ENCODE measurements at places on chromosomes 3 and 15.

DNA sequence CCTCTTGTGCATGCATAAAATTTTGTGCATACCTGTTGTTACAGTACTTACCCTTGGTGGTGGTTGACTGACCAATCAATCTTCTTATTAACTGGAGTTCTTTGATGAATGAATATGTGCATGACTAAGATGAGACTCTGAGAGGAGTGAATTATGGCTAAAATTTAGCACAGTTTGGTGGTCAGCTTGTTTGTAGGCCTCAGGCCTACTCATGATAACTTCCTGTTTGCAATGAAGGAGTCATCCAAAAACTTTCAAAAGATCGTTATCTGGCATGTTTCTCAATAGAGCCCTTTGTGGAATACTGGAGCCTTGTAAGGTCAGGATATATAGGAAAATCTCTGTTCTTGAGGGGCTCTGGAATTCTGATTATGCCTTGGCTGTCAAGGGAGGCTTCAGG is 66.5 kb downstream of the LEKR1 start:
- no peak for DNase-seq

GRCh38 chr15:29787767-29788166 is 34.5 kb downstream of the TJP1 start:
- DNase-seq: no peak

GRCh38 chr3:63910001-63910400 is 2.2 kb downstream of the SCAANT1 start:
- DNase-seq: no peak

GRCh38 chr3:24736701-24737100 is 242.1 kb upstream of the THRB start:
- no peak for DNase-seq

DNA sequence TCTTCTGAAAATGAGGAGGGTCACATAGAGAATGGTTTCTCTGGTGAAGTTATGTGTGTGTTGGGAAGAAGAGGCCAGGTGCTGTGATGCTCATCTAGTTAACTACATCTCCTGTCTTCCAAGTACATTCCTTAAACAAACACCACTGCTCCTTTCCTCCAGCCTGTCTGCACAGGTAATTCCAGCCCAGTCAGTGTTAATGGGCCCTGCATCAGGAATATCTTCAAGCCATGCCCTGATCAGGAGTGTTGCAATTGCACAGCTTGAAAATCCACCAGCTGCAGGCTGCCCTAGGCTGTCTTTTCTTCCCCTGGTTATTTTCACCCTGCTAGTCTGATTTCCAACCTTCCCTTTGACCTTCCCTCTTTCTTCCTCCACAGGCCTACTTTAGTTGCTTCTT is 41.9 kb upstream of the LMOD3 start:
- no peak for DNase-seq

DNA sequence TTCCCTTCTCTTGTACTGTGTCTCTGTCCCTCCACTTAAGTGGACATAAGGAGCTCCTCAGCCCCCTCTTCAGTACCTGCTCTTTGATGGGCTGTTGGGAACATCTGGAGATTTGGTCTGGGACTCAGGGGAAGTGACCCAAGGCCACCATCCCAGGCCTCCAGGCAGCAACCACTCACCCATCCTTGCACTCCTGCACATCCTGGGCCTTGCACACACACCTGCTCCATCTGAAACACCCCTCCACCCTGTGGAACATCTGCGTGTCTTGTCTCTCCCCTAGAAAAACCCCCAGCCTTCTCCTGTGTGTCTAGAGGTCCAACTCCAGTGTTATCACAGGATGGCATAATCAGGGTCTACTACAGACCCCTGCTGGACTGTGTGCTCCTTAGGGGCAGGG is 74.3 kb downstream of the ABTB1 start:
- no peak for DNase-seq

- no peak for DNase-seq
Measured at GRCh38 chr3:14397046-14397445, 5.4 kb upstream of the SLC6A6 start.

DNA sequence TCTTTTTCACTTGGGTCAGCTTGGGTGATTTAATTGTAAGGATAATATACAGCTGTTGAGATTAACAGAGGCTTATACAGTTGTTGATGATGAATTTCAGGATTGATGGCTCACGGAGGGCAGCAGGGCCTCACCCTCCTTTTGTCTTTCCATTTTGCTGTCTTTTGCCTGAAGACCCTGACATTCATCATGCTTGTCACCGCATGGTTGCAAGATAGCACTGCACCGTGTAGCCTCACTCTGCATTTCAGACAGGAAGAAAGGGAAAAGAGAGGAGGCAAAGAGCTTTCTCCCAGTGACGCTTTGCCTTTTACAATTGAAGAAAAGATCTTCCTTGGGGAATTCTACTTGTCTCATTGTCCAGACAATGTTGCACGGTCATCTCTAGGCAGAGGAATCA is 115.1 kb downstream of the TPRG1 start:
- DNase-seq: no peak

DNA sequence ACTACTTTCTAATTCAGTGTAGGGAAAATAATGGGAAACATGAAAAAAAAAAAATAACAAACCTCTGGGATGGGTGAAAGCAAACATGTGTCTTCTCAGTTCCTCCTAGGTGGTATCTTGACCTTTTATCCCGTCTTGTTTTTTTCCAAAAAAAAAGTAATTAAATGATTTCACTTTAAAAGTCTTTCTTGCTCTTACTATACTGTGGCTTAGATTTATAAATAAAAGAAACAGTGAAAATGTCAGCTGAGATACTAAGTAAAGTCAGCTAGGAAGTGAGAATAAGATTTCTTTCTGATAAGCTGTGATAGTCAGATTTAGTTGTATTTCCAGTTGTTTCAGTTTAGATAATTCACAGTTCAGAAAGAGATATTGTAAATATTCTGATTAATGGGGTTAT is 37.4 kb downstream of the BBX start:
- DNase-seq: no peak

GRCh38 chr15:44081026-44082013 is 113.8 kb downstream of the FRMD5 start:
- no peak for DNase-seq

DNA sequence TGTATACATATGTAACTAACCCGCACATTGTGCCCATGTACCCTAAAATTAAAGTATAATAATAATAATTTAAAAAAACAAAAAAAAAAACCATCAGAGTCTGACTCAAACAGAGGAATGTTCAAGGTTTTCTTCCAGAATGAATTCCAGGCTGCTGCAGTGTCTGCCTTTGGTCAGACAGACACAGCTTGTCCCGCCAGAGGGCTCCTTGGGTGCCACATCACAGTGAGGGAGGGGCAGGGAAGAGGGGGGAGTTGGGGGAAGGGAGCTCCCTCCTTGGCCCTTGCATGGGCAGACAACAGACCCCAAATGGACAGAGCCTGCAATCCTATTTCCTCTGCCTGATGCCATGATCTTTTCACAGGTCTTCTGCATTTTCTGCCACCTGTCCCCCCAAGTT is 36.5 kb downstream of the ITGB5 start:
- no peak for DNase-seq

GRCh38 chr3:120302361-120302760 is 17.3 kb upstream of the GPR156 start:
- DNase-seq: no peak

GRCh38 chr3:132650153-132650552 is 9.5 kb downstream of the ACAD11 start:
- DNase-seq: no peak

GRCh38 chr3:37197810-37198371 is 23.5 kb upstream of the LRRFIP2 start:
- DNase-seq: no peak

- no peak for DNase-seq
Measured at GRCh38 chr3:42037318-42037945, 53.7 kb upstream of the TRAK1 start.

DNA sequence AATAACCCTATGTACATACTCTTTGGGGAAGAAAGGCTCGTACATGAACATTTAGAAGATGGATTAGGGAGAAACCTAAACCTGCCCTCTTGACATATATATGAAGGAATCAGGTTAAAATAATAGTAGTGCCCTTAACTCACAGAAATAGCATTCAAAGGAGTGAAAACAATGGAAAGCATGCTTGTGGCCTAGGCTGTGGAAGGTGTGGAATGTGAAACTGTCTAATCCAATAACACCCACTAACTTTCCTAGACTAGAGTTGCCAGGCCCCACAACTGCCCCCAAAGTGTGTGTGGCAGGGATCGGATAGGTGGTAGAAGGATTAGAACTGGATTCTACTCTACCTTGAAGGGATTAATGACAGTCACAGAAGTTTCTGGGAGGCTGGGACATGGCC is 317.4 kb upstream of the LRRFIP2 start:
- DNase-seq: no peak

GRCh38 chr3:127691489-127691888 is 18.7 kb downstream of the ABTB1 start:
- no peak for DNase-seq

- DNase-seq: no peak
Measured at GRCh38 chr3:183278479-183279088, 25.5 kb downstream of the B3GNT5 start.

DNA sequence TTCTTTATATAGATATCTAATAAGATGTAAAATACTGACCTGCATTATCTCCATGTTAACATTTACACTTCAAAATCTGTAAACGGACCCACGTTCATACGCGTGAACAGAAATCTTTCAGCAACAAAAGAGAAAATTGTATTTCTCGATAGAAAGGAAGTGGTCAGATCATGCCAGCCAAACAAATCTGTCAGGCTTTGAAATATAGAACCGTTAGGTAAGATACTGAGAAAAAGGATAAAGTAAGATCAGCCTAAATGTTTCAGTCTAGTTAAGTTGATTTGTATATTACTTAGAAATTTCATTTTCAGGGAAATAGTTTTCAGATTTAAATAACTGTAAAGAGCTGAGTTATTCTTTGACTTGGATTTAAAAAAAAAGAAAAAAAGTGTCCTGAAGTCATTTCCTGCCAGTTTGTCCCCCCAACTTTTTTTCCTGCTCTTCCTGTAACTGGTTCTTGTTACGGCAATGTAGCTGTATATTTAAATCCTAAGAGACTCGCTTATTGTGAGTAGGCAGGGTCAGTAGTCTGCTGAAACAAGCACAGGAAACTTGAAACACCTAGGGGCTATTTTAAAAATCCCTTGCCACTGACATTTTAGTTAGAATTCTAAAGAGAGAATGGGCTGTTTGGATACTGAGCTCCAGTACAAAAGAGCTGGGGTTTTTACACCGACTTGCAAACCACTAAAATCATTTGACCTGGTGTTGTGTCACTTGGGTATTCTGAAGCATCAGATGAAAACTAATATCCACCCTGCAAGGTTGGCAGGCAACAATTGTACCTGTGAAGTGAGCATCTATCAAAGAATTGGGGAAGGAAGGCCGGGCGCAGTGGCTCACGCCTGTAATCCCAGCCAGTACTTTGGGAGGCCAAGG is 237.5 kb downstream of the UBE2E2 start:
- no peak for DNase-seq

- no peak for DNase-seq
Measured at GRCh38 chr3:12301513-12301912, 12.6 kb downstream of the PPARG start.

- no peak for DNase-seq
Measured at GRCh38 chr3:57805674-57806073, 49.6 kb downstream of the SLMAP start.

DNA sequence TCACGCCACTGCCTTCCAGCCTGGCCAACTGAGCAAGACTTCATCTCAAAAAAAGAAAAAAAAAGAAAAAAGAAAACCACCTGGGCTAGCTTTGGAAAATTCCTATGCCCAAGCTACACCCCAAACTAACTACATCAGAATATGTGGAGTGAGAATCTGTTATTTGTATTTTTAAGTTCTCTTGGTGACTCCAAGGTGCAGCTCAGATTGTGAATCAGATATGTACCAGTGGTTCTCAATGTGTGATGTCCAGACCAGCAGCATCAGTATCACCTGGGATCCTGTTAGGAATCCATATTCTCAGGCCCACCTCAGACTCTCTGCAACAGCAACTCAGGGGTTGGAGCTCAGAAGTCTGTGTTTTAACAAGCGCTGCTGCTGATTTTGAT is 376.8 kb downstream of the EDEM1 start:
- DNase-seq: no peak

DNA sequence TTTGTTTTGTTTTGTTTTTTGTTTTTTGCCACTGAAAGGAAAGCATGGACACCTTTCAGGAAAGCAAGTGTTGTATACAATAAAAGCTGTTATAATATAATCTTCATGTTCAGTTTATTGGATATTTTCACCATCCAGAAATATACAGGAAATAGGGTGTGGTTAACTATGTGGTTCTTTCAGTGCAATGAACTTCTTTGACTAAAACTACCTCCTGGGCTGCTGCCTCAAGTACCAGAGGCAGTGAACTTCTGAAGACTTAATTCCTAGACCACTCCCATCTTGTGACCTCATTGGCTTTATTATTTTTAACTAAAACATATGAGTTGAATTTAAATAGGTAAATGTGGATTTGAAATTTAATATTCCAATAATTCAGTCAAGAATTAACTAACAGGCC is 27.1 kb upstream of the TBL1XR1 start:
- DNase-seq: no peak

DNA sequence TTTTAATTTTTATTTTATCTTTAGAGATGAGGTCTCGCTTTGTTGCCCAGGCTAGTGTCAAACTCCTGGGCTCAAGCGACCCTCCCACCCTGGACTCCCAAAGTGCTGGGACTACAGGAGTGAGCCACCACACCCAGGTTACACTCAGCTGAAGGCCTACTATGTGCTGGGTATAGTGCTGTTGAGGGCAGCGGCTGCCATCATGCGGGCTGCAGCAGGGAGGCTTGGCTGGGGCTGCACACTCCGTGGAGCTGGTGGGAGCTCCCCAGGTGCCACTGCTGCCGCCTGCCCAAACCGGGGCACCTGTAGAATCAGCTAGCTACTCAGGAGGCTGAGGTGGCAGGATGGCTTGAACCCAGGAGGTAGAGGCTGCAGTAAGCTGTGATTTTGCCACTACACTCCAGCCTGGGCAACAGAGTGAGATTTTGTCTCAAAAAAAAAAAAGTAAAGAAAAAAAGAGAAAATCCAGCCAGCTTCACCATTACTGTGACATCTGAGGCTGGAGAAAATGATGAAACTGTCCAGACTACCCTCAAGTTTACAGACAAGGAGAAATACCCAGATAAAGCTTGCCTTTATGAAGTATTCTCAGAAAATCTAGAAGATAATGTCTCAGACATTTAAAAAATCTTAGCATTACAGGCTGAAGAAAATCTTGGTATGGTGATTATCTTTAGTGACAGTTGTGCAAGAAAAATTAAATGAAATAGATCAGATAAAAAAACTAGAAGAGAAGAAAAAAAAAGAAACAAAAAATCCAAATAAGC is 42.1 kb downstream of the CRABP1 start:
- no peak for DNase-seq

DNA sequence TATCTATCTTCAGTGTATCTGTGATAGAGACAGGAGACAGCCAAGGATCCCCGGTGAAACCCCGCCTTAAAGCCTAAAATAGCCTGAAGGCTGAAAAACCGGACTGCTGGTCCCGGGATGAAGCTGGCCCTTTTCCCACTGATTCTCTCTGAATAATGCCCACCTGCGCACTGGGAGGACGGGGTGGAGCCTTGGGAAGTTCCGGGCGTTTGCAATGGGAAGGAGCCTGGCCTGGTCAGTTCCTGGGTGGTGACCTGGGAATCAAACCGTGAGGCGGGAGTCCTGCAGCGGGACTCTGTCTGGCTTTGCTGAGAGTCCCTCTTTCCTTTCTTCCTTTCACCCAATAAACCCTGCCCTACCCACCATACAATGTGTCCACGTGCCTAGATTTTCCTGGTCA is 157.9 kb downstream of the C3orf38 start:
- DNase-seq: no peak

- DNase-seq: no peak
Measured at GRCh38 chr3:106329521-106329920, 460.7 kb upstream of the CBLB start.

- no peak for DNase-seq
Measured at GRCh38 chr3:17032407-17033034, 147.8 kb downstream of the PLCL2 start.

- DNase-seq: no peak
Measured at GRCh38 chr15:74240897-74241614, 4.9 kb downstream of the CCDC33 start.

All from stimulated activated CD4-positive, alpha-beta T cell treated with anti-CD3 and anti-CD28 coated beads, Interleukin-1b, Interleukin-23, amount 100 ng/mL, for 1 hour (primary cell).